H1 (cell line): ENCODE measurements at places on chromosomes 6 and 20.

DNA sequence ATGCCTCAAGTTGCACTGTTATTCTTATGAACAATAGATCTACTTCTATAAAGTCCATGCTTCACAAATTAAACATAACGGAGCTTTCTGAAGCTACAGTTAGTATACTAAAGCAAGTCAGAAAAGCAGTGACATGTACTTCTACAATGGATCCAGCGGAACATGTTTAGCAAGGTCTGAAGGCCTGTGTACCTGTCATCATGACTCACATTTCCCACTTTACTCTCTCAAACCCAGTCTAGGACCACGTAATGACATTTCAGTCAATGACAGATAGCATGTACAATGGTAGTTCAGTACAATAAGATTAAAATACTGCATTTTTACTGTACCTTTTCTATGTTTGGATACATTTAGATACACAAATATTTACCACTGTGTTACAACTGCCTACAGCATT is 132.1 kb downstream of the MMS22L start:
- H3K27me3 ChIP-seq, result no peaks in the 10 kb centered on the region
- H3K4me1 ChIP-seq, result no peaks in the 10 kb centered on the region
- peaks cover 9% of the 10 kb centered on the region for H3K36me3 ChIP-seq
- H3K27ac ChIP-seq, result no peak overlapping the region
- H3K4me3 ChIP-seq, result no peak overlapping the region

DNA sequence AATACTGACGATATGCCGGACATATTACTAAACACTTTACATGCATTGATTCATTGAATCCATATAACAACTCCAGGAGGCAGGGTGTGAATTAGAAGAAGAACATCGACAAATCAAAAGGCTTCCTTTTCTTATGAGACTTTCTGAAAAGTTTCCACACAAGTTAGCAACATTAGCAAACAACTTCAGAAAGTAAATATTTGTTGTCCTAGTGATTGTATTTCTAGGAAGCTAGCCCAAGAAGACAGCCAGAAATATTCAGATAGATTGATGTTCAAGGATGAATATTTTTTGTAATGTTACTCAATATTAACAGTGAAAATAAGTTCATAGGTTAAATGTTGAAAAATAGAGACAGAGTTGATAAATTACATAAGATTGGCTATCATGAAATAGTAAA is 120.6 kb downstream of the GFRAL start:
- H3K27me3 ChIP-seq, result no peaks in the 10 kb centered on the region
- DNase-seq, result no peak
- no peaks in the 10 kb centered on the region for H3K4me1 ChIP-seq
- H3K27ac ChIP-seq, result no peak overlapping the region
- no peaks in the 10 kb centered on the region for H3K36me3 ChIP-seq
- no peak overlapping the region for H3K4me3 ChIP-seq

- H3K4me3 ChIP-seq, result no peak overlapping the region
- no peak overlapping the region for H3K27ac ChIP-seq
- DNase-seq, result no peak
- H3K4me1 ChIP-seq, result peaks cover 8% of the 10 kb centered on the region
Measured at GRCh38 chr6:108078191-108078590, 3.6 kb upstream of the OSTM1 start.

DNA sequence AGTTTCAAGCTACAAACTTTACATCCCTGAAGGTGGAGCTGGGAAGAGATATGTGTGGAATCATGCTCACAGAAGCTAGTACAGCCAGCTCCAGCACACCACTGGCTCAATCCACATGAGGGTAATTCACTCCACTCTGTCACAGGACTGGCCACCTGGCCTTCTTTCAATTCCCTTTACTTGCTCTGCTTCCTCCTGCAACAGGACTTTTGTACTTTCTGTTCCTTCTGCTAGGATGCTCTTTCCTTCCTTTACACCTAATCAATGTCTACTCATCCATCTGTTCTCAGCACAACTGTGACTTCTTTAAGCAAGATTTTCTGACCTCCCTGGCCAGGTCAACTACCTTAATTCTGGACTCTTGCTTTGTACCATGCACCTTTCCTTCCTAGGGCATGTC is 39.4 kb upstream of the MYB start:
- H3K4me1 ChIP-seq, result peaks cover 5% of the 10 kb centered on the region; the same call in 1 of the 2 replicates
- no peaks in the 10 kb centered on the region for H3K27me3 ChIP-seq
- no peak overlapping the region for H3K4me3 ChIP-seq
- H3K36me3 ChIP-seq, result no peaks in the 10 kb centered on the region
- DNase-seq, result no peak
- no peak overlapping the region for H3K27ac ChIP-seq

DNA sequence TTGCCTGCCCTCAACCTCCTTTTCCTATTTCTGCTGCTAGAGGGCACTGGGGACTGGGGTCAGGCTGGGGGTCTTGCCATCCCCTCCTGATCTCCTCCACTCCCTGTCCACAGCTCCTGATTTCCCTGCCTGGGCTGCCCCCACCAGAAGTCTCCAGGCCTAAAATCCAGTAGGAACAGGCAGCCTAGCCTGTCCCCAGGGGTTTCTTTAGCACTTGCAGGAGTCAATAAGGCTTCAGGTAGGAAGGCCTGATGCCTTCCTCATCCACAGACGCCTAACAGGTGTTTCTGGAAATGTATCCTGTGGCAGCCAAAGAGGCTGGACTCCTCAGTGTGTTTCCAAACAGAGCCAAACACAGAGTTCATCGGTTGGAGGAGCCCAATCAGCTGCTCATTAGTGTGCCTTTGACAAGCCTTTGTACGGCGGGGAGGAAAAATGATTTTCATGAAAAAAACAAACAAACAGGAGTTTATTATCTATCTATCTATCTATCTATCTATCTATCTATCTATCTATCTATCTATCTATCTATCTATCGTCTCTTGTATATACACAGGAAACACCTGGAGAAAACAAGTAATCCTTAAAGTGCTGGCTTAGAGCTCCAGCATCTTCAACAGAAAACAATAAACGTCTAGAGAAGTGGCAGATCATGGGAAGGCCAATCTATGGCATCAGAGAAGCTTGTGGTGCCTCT is 3.7 kb upstream of the RAET1E start:
- H3K27me3 ChIP-seq, result no peaks in the 10 kb centered on the region
- no peak overlapping the region for H3K4me3 ChIP-seq
- no peaks in the 10 kb centered on the region for H3K36me3 ChIP-seq
- H3K4me1 ChIP-seq, result no peaks in the 10 kb centered on the region

- no peak overlapping the region for H3K27ac ChIP-seq
- H3K36me3 ChIP-seq, result no peaks in the 10 kb centered on the region
- H3K4me3 ChIP-seq, result no peak overlapping the region
- no peak for DNase-seq
- H3K27me3 ChIP-seq, result no peaks in the 10 kb centered on the region
- no peaks in the 10 kb centered on the region for H3K4me1 ChIP-seq
Measured at GRCh38 chr20:25063981-25064380, 6.0 kb upstream of the ACSS1 start.

DNA sequence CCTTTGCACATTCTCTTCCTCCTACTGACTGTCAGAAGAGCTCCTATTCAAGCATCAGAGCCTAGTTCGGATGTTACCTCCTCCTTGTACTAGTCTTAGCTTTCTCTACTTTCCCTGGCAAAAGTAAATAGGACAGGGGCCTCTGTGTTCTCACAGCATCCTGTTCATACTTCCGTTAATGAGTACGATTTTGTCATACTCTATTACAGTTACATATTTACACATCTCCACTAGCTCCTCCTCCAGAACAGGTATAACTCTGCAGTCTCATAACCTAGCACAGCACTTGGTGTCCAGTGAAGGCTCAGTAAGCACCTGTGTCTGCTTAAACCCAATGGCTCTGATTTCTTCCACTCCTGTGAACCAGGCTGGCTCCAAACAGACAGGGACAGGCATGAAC is 7.0 kb downstream of the ELMO2 start:
- no peaks in the 10 kb centered on the region for H3K27me3 ChIP-seq
- H3K4me3 ChIP-seq, result no peak overlapping the region
- DNase-seq, result no peak

GRCh38 chr6:133774356-133774755 is 114.6 kb upstream of the TCF21 start:
- no peak for DNase-seq
- H3K36me3 ChIP-seq, result no peaks in the 10 kb centered on the region
- H3K4me1 ChIP-seq, result no peaks in the 10 kb centered on the region
- H3K4me3 ChIP-seq, result no peak overlapping the region
- no peak overlapping the region for H3K27ac ChIP-seq
- H3K27me3 ChIP-seq, result no peaks in the 10 kb centered on the region
